Stimulated activated CD4-positive, alpha-beta T cell treated with anti-CD3 and anti-CD28 coated beads, TNF-alpha, amount 100 ng/mL, for 48 hours (primary cell): ENCODE measurements at places on chromosomes 12 and 14.

GRCh38 chr14:68268719-68269118 is 449.1 kb downstream of the RAD51B start:
- no peak for DNase-seq

DNA sequence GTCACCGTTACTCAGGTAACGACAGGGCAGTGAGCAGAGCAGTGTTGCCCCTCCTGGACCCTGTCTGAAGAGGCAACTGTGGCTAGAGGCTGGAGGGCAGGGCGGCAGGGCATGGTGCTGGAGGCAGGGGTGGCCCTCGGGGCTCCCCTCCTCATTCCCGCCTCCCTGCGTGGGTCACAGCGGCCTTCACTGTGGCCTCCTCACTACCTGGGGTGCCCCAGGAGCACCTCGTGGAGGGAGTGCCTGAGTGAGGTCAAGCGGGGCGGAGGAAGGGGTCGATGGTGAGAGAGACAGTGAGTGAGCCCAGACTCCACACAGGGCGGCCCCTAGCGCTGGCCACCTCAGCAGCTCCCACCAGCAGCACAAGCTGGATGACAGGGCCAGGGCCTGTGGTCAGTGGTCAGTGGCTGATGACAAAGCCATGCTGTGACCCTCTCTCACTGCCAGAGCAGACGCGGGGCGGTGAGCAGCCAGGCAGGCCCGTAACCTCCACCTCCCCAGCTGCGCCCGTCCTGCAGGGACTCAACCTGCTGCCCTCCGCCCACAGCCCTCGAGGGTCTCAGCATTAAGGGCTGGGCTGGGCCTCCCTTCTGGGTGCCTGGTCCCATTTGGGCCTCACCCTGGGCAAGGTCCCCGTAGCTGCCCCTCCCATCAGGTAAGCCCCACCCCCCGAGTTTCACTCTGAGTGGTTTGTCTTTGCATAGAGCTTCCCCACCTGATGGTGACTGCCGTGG is 17.8 kb downstream of the GPR132 start:
- no peak for DNase-seq

DNA sequence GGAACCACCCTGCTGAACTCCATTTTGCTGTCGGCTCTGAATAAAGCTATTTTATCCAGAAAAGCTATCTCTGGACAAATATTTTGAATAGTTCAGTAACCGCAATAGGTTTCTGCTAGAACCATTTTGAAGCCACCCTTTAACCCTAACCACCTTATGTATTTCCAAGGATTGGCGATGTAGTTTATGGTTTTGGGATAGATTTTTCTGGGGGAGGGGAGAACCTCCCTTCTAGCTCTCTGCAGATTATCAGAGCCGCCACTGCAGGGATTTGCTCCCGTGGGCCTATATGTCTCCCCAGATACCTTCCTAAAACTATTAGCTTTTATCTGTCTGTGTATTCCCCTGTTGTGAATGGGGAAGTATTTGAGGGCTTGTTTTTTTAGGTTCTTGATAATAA is 1.8 kb upstream of the TUBA1B start:
- DNase-seq: no peak

GRCh38 chr14:53331247-53331646 is 178.1 kb upstream of the DDHD1 start:
- no peak for DNase-seq

DNA sequence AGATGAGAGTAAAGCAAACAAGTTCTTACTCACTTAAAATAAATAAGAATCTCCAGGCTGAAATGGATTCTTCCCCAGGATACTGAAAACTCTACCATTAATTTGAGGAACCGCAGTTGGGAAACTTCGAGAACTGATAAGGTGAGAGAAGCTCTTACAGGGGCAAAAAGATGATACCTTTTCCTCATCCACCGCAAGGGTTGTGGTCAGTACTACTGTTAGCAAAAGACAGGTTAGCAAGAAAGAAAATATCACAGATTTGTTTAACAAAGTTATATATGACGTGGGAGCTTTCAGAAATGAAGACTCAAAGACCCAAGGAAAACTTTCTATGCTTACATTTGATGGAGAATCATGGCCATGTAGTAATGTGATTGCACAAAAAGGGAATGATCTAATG is 441.6 kb downstream of the PCNX1 start:
- DNase-seq: no peak

DNA sequence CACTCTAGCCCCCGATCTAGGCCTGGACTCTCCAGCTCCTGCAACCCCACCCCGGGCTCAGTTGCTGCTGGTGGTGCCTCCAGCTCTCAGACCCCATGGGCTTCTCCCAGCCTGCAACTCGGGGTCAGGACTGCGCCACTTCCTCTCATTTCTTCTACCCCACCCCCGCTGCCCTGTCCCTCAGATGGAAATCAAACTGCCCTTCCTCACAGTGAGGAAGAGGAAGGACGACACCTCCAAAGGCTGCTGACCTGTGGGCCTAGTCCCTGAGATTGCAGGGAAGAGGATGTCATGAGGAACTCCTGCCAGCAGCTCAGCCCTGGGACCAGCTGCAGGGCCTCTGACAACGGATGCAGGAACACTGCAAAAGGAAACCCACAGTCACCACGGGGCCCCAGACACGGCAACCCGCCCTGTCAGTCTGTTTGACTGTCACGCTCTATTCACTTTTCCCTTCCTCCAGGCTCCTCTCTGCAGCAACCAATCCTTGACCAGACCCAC is 29.3 kb upstream of the PNMA1 start:
- DNase-seq: no peak

GRCh38 chr12:30926243-30927221 is at the start of gene TSPAN11:
TSS of gene TSPAN11 (plus strand) at chr12:30926748. CDS start at chr12:30953992, 27,244 bp downstream.
- no peak for DNase-seq

DNA sequence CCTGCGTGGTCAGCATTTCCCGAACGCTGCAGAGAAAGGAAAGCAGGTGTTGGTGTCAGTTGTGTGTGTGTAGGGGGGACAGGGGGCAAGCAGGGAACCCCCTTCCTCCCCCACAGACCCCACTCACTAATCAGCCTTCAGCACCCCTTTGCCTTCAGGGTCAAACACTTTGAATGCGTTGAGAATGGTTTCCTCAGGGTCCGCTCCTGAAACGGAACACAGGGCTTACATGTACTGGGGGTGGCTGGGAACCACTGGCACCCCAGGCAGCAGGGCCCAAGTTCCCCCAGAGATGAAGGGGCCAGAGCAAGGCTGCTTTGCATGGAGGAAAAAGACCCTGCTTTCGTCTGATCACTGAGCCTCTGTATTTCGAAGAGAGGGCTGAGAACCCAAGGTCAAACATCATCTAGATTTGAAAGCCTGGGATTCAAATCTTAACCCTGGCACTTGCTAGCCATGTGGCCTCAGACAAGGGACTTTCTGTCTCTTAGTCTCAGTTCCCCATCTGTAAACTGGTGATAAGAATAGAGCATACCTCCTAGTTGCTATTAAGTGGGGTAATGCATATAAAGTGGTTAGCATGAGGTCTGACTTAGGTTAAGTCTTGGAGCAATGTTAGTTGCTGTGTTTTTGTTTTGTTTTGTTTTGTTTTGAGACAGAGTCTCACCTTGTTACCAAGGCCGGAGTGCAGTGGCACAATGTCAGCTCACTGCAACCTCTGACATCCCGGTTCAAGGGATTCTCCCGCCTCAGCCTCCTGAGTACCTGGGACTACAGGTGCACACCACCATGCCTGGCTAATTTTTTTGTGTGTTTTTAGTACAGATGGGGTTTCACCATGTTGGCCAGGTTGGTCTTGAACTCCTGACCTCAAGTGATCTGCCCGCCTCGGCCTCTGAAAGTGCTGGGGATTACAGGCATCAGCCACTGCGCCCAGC is 7.0 kb downstream of the MYL2 start:
- no peak for DNase-seq
